ENCODE measurements at places on chromosomes 7 and 10. TPM values are rescaled to one million over a fixed set of nuclear protein-coding genes. Genes with fewer than 3 reads are reported as not detected.

The WNT8B gene
- not detected for total RNA-seq

The EMX2 gene
- total RNA-seq, result 1.1 TPM

The ASNS gene
- 154 TPM for total RNA-seq

The APBB1IP gene
- total RNA-seq, result 5.9 TPM

The PAPOLB gene
- total RNA-seq, result not detected

The RBP4 gene
- 1.9 TPM for total RNA-seq

The HHEX gene
- 0.49 TPM for total RNA-seq

The UCN3 gene
- total RNA-seq, result not detected

The FBXL15 gene
- 39.6 TPM for total RNA-seq

The PLAC9 gene
- 78.7 TPM for total RNA-seq

The PRKG1 gene
- total RNA-seq, result 45.6 TPM

The TIAL1 gene
- 48.7 TPM for total RNA-seq

The PUS7 gene
- total RNA-seq, result 5.8 TPM

The GNGT1 gene
- not detected for total RNA-seq

The SLC26A5 gene
- total RNA-seq, result not detected

The PDLIM1 gene
- 30.0 TPM for total RNA-seq

The NRP1 gene
- 174 TPM for total RNA-seq

The CCDC7 gene
- 15.8 TPM for total RNA-seq

The HOXA5 gene
- total RNA-seq, result 2.4 TPM

The TPK1 gene
- 7.6 TPM for total RNA-seq

The LRMDA gene
- 3.6 TPM for total RNA-seq

The PTN gene
- total RNA-seq, result 12.8 TPM

The ARHGEF5 gene
- total RNA-seq, result 3.2 TPM

The AKR1C4 gene
- not detected for total RNA-seq

The PKD2L1 gene
- total RNA-seq, result not detected

The NOS3 gene
- total RNA-seq, result 4.6 TPM

The CNPY1 gene
- total RNA-seq, result not detected

The PPP1R17 gene
- not detected for total RNA-seq

The FKBP9 gene
- 831 TPM for total RNA-seq

The ABCB4 gene
- total RNA-seq, result not detected

The HTR5A gene
- total RNA-seq, result not detected

The LIPF gene
- not detected for total RNA-seq

The GJD4 gene
- total RNA-seq, result not detected

The EPHB6 gene
- 11.0 TPM for total RNA-seq

The GNG11 gene
- total RNA-seq, result 56.9 TPM

The RAPGEF5 gene
- total RNA-seq, result 4.2 TPM

The OLAH gene
- total RNA-seq, result not detected

The ZNF12 gene
- total RNA-seq, result 16.9 TPM
